ENCODE measurements at places on chromosomes 6 and 20.

GRCh38 chr6:86686496-86686895 is 250.8 kb upstream of the HTR1E start:
- no peak for DNase-seq

GRCh38 chr20:40945754-40946450 is 82.7 kb upstream of the TOP1 start:
- DNase-seq: peak; percentile 10

GRCh38 chr6:110971468-110971867 is 10.4 kb upstream of the RPF2 start:
- DNase-seq: no peak

- DNase-seq: no peak
These were observed 817.1 kb downstream of the KIF16B start for GRCh38 chr20:15756002-15756753.

DNA sequence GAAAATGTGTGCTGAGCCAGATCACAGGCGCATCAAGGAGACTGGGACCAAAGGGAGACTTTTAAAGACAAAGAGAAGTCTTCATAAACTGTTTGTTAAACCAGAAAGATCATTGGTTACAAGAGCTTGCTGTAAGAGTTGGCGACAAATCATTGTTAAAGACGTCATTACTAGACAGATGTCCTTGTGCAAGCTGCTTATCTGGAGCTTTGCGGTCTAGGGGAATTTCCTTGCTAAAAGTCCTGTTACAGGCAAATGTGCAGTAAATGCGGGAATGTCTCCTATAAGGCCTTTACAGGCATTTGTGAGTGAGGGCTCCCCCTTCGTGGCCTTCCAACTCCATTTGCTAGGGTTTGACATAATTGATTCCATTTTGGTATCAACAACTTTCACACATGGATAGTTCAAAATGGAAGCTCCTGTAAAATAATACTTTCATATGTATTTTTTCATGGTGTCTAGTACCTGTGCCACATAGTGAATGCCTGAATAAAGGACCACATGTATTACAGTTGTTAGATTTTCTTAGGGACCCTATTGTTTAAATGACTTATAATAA is 362.4 kb downstream of the UTRN start:
- no peak for DNase-seq

GRCh38 chr6:131823276-131823902 is 15.6 kb downstream of the ENPP1 start:
- DNase-seq: no peak

DNA sequence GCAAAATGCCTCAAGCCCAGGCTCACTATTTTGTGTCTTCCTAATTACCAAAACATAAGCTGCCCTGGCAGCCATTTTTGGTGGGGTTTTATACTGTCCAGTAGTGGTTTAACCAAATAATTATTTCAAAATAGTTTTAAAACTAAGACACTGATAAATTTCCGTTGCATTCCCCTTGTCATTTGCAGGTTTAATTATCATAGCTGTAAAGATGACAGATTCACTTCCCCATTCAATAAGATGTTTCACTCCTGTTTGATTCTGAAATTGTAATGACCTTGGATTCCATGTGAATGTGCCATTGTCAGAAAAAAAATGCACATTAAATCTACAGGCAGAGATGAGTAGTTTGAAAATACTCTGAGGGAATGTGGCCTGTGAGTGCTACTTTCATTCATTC is 172.0 kb downstream of the COL9A1 start:
- DNase-seq: no peak

- no peak for DNase-seq
These were observed 151.8 kb downstream of the ZFP64 start for GRCh38 chr20:52039790-52040189.

- no peak for DNase-seq
These were observed 56.0 kb upstream of the TAB2 start for GRCh38 chr6:149261364-149262040.

- DNase-seq: no peak
These were observed 1026.6 kb downstream of the EYS start for GRCh38 chr6:64680446-64680845.

- no peak for DNase-seq
These were observed 109.6 kb upstream of the TRAF3IP2 start for GRCh38 chr6:111715321-111715720.

GRCh38 chr6:105167914-105168313 is 11.9 kb downstream of the POPDC3 start:
- DNase-seq: no peak

- peak; percentile 26 for DNase-seq
These were observed 14.6 kb upstream of the CDK5RAP1 start for GRCh38 chr20:33415948-33416347.

DNA sequence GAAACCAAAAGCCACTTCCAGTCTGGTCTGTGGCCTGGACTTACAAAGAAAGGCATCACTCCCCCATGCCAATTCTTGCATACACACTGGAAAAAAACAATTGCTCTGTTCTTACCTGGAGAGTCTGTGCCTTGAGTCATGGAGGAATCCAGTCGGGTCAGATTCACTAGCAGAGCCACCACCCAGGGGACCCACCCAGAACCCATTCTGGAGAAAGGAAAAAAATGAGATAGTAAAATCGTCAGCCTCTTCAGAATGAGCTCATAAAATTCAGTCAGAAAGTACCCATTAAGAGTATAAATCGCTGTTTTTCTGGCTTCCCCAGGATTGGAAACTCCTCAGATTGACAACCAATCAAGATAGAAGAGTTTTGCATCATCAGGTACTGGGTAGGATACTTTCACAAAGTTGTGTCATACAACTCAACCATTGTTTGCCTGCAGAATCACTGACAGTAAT is at the start of gene HLA-DOB:
Gene HLA-DOB, minus strand, starts transcription at position 257 of the 459 bp plus-strand sequence. Its CDS starts 51 bp downstream, at position 206.
- DNase-seq: no peak

DNA sequence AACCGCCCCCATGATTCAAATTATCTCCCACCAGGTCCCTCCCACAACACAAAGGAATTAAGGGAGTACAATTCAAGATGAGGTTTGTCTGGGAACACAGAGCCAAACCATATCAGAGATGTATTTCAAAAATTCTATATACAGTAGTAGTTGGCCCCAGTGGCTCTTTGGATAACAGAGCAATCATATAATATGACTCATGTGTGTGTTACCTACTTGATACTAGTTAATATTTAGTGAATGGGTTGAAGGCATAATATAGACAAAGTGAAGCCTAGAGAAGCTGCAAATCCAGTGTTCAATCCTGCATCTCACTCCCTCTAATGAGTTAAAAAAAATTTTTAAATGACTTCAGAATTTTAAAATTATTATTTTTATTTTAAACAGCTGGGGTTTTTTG is 43.2 kb downstream of the KAT14 start:
- no peak for DNase-seq

GRCh38 chr6:123716506-123716905 is 79.8 kb upstream of the TRDN start:
- DNase-seq: no peak

DNA sequence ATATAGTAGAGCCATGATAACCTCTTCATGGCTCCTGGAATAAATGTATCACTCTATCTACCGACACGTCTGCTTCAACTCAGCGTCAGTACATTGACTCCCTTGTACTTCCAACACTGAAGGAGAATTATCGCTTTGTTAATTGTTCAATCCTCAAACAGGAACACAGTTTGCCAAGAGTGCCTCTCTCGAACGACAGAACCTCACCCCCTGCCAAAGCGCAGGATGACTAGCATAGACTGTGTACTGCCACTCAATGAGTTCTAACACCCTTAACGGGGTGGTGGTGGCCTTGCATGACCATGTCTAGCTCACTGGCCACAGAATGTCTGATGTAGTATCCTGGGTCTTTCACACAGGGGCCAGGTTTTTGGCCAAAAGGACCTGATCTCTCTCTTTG is 81.4 kb upstream of the HEY2 start:
- no peak for DNase-seq

- DNase-seq: no peak
These were observed 97.7 kb downstream of the SLC16A10 start for GRCh38 chr6:111184827-111185532.

GRCh38 chr6:1063671-1064355 is 248.1 kb upstream of the FOXQ1 start:
- DNase-seq: no peak

- no peak for DNase-seq
These were observed 23.4 kb downstream of the PACSIN1 start for GRCh38 chr6:34489207-34489805.

GRCh38 chr20:26169506-26169905 is 472.9 kb upstream of the ZNF337 start:
- no peak for DNase-seq

GRCh38 chr6:80142586-80142985 is 36.1 kb downstream of the BCKDHB start:
- DNase-seq: no peak

DNA sequence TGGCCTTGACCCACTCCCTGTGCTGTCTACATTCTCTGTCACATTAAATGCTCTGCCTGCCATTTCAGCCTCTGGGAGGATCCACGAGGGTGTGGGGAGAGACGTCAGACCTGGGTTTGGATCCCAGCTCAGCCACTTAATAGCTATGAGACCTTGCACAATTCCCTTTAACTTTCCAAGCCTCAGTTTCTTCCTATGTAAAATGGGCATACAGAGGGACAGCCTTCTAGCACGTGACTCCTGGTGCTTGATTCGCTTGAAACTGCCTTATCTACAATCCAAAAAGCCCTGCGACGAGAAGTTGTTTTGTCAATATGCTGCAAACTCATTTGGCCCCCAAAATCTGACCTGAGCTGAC is 40.0 kb downstream of the TOX2 start:
- no peak for DNase-seq

DNA sequence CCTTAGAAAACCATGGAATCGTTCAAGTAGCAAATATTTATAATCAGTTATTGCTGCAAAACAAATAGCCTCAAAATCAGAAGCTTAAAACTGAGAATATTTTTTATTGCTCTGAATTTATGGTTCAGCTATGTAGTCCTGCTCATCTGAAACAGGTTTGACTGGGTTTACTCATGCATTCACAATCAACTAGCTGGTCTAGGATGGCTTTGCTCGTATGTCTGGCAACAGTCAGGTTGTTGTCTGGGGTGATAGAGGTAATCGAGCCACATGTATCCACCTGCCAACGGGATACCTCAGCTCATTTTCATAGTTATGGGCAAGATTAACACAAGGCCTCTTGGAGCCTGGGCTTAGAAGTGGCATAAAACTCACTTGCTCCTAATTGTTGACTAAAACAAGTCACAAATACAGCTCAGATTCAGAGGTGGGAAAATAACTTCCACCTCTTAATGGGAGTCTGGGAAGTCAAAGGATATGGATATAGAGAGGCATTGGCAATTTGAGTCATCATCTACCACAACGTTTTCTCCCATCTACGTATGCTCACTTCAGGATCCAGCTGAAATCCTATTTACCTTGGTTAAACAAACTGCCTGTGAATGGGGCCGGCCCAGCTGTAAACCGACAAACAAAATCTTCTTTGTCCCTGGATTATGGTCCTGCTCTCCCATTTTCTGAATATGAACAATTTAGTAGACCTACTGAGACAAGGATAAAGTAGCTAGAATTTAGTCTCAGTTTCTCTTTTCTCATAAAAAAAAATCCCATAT is 54.5 kb upstream of the TENT5A start:
- no peak for DNase-seq

DNA sequence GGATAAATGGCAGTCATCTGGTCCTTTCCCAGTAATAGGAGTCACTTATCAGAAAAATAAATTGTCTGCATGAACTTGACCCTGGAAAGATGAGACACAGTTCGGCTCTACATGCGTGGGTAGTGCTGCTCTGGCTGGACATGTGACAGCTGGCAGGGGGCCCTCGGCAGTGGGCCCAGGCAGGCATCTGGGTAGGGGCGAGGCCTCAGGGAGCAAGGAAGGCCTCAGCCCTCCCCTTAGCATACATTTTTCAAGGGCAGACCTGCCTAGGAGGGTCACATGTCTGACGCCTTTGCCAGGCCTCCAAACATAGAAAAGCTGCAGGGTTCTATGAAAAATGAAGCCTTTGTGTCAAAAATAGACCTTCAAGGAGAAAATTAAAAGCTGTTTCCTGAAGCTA is 12.8 kb upstream of the ILRUN start:
- no peak for DNase-seq

- DNase-seq: no peak
These were observed 23.4 kb upstream of the PTGIS start for GRCh38 chr20:49591217-49591865.
